ENCODE measurements at places on chromosomes 7 and 10. TPM values are rescaled to one million over a fixed set of nuclear protein-coding genes. Genes with fewer than 3 reads are reported as not detected.
A peak's percentile ranks its signal among the peaks of the same experiment; 100 is the strongest.

Gene CYP3A4
- total RNA-seq = not detected

DNA sequence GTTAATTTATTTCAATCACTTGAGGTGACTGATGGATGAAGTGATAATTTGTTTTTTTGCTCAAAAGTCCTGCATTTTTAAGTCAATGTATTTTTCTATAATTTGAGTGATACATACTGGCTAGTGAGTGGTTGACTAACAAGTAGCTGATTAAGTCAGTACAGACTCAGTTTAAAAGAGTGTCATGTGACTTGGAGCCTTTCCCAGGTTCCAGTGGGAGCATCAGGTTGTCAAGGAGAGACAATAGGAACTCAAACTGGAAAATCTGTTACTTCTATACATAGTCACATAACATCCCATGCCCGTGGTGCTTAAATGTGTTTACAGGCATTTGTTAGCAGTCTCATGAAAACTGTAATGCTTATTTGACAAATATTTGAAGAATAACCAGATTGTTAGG is 154.7 kb downstream of the ANK3 start:
- no peak for DNase-seq

DNA sequence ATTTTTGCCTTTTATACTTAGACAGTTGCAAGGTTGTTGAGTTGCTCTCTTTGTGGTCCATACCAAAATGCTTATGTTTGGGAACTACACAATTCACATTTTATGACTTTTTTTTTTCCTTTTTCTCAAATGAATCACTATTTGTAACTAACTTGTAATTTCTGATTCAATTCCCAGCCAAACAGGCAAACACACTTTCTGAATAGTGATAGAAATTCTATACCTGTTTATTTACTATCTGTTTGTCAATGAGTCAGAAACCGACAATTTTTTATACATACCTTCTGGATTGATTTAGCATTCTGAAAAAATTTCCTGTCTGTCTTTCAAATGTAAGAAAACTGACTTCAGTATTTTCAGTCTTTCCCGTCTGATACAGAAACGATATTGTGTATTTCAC is 69.1 kb downstream of the MBL2 start:
- no peak for DNase-seq

DNA sequence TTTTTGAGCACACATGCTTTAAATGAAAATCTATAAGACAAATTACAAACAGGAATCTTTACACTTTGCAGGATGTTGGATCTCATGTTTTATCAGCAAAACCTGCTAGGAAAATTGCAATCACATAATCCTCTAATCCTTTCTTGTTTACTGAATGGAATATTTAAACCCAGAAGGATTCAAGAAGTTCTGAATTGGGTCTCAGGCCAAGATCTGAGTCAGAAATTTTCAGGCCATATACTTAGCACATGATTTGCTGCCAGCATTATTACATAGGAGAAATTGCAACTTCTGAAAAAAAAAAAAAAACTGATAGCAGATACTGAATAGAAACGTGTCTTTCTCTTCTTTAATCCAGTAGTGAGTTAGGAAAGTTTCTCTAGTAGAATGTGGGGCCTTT is 1005.3 kb upstream of the POT1 start:
- no peak for DNase-seq

GRCh38 chr10:72263613-72264241 is 10.0 kb upstream of the DDIT4 start:
- DNase-seq = no peak

- no peak for DNase-seq
Observed at GRCh38 chr10:30791197-30791611, 161.7 kb upstream of the LYZL2 start.

GRCh38 chr7:155217634-155218033 is 80.0 kb upstream of the INSIG1 start:
- no peak for DNase-seq

Gene MASTL
- 38.0 TPM for total RNA-seq

DNA sequence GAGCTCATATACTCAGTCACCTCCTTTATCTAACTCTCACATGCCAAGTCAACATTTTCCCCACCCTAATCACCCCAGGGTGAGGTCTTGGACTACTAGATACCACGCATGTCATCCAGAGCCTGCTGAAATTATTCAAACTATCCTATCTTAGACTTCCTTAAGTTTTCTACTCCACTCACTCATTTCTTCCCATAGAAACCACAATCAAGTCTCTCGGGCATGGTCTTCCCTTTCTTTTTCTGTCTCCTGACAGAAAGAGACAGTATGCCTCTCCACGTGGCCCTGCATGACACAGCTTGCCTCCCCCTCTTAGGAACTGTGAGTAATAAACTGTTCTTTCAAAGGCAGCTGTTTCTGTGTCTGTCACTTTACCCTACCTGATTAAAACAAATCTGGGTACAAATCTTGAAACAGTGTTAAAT is 29.4 kb downstream of the TAS2R41 start:
- DNase-seq = no peak

DNA sequence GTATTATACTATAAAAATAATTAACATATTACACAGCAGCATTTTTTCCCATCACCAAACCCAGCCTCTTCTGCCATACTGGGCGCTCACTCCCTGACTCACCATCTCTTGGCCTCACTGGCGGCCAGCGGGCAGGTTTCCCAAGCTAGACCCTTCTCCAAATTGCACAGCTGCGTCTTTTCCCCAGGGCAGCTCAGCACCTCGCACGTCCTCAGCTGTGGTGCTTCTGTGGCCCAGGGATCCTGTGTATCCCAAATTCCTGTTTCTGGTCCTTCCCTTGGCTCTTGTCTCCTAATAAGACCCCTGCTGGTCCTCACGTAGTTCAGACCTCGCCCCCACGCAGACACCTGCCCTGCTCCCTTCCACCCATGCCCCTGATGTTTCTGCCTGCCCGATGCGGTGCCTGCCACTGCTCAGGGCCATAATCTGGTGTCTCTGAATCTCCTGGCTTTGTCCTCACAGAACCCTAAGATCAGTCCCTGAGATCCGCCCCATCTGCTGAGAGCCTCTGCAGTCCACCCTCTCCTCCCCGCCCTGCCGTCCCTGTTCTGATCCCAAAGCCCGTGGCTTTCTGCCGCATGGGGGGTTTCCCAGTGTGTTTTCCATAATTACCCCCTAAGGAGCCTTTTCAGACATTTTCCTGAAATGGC is 290.1 kb downstream of the TCERG1L start:
- no peak for DNase-seq

DNA sequence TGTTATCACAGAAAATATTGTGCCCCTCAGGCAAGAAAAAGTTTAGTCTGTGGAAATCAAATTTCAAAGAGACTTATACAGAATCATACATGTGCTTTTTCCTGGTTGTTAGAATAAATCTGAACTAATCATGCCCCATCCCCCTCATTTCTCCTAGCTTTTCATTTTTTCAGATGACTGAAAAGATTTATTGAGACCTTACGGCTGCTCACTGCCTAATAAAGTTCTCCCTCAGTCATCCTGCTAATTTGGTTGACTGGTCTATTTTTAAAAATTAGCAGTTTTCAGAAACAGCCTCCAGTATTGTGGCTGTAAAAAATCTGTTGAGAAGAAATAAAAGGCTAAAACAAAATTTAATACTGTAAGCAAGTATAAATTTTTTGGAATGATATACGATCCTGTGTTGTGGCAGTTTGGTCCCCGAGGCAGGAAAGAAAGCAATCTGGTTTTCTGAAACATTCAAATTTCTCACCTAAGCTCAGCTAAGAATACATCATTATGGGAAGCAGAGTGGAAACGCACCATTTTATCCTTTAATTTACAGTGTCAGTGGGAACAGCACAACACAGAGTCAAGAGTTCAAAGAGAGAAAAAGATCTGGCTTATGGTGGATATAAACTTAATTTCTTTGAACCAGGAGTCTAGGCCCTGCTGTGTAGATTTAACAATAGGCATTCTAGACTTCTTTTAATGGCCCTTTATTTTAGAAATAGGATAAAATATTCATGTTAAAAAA is 144.4 kb downstream of the KCND2 start:
- no peak for DNase-seq

- DNase-seq = peak; percentile 21
Observed at GRCh38 chr7:36871863-36872262, 147.6 kb upstream of the AOAH start.

DNA sequence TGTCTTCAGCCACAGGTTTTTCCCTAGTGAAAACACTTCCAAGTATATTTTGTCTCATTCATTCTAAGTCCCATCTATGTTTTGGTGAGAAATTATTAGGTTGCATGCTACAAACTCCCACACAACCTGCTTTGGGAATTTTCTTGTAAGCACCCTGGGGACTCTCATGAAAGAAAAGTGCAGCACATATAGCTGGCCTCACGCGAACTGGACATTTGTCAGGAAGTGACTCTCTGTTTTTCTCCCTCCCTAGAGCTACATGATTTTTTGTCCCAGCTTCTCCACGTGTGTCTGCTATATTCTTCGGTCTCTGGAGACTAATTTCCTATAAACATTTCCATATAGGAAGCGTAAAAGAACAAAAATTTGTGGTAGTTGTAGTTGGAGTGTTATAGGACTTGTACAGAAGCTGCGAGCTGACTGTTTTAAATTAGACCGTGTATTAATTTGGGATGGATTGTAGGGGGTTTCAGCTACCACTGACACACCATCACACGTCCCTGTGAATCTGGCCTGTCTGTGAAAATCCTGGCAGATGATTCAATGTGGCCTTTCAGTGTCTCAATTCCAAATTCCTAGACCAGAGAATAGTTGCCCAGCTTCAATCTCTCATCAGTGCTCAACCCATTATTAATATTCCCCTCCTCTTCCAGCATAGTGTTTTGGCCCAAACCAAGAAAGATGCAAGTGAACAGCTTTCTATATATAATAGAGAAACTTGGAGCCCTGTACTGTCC is 40.2 kb downstream of the ARL4A start:
- no peak for DNase-seq

DNA sequence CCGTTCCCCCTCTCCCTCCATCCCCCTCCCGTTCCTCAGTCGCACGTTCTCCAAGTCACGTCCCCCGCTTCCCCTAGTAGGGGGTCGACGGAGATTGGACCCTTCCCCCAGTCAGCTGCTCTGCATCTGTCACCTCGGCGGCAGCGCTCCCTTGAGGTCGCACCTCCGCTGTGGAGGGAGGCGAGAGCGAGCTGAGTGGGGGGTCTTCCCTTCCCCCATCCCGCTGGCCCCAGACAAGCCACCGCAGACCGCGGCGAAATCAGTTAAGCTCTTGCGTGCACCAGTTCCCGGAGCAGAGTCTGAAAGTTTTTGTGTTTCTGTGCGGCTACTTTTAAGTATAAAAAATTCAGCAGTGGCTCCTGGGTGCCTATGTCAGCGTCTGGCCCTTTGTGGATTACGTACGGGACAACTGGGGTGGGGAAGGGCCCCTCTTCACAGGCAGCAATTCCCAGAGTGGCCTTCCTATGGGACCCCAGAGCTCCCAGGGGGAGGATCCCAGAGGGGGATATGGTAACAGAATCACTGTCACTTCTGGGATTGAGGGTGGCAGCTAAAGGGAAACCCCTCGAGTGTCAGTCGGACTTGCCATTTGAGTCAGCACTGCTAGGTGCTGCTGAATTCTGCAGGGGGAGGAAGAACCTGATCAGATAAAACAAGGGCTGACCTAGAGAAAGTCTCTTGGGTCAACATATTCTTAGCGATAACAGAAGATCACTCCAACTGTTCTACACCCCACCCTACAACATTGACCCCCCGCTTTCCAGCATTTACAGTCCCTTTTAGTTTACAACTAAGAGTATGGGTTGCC is 12.5 kb upstream of the DDIT4 start:
- DNase-seq = peak; percentile 82
